ENCODE measurements at places on chromosomes 3 and 15.

- DNase-seq = no peak
Observed at GRCh38 chr15:66863390-66864085, 161.5 kb downstream of the SMAD6 start.

DNA sequence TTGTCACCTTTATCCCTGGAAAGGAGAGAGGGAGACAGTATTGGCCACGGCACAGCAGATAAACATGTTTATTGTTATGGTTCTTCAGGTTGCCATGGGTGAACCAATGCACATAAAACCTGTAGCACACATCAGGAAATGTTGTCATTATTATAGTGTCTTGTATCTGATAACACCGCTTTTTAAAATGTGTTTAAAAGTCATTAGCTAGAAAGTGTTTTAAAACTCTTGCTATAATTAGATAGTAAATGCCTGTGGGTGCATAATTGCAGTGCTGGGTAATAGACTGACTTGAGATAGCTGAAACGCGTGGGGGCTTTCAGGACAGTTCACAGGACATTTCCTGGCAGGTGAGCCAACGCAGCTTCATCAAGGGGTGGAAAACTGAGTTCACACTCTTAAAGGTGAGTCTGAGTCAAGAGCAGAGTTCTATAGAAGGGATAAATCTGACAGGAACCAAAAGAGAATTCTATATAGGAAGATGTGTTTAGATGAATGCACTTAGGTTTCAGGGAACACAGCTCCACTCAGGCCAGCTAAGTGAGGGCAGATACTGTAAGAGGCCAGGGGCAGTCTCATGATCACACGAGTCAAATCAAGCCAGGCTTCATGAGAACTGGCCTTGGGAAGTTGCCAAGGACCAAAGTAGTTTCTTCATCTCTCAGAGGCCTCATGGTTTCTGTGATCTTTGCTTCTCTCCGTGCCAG, 35.6 kb upstream of the PPP4R2 start:
- no peak for DNase-seq

GRCh38 chr3:12886106-12886679, 44.8 kb upstream of the RPL32 start:
- DNase-seq = no peak

DNA sequence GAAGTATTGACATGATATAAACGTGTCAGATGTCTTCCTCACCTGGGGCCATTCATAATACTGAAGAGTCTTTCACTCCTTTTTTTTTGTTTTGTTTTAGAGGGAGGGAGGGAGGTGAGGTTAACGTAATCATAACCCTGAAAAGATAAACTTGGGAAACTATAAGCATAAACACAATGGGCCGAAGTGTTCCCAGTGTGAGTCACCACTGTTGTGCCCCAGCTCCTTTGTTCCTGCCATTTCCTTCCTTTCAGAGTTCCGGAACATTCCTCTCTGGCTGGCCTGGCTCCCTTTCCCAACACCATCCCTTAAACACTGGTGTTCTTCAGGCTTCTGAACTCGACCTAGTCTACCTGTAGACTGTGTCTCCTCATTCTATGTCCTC, 18.6 kb downstream of the PLD1 start:
- DNase-seq = no peak

- DNase-seq = peak; percentile 29
Observed at GRCh38 chr3:136862617-136863322, 762 bp downstream of the NCK1 start.

GRCh38 chr3:183554377-183554776, 1.1 kb downstream of the KLHL6 start:
- DNase-seq = no peak

- DNase-seq = no peak
Observed at GRCh38 chr3:49666592-49666991, 7.6 kb upstream of the APEH start.

DNA sequence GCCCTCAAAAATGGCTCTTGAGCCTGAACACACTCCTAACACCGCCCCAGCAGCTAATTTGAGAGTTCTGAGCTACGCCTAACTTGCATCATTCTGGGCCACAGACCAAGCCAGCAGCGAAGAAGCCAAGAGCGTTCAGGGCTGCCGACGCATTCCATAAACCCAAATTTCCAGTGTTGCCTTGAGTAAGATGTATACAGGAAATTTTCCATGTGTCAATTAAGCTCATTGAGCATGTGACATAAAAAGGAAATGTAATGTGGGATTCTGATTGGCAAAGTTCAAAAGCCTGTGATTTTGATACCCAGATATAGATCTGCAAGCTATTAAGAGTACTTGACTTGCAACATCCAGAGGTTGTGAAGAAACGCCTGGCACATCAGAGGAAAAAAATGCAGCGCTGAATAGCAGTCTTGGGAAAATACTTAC, 148.6 kb upstream of the NR2F2 start:
- DNase-seq = no peak

DNA sequence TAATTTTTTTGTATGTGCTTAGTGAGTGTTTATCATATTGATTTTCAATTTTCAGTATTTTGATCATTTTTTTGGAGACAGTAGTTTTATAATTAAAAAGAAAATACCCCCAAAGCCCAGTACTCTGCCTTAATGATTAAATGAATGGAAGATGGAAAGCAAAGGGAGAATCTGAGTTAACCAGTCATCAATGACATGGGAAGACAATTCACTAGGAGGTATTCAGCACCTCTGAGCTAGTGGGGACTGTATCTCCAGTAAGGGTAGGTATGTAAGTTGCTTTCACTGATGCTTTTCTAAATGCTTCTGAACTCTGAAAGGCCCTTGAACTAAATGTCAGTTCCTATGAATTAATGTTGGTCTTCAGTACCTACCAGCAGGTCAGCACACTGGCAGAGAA, 590.4 kb upstream of the DPPA4 start:
- DNase-seq = no peak

DNA sequence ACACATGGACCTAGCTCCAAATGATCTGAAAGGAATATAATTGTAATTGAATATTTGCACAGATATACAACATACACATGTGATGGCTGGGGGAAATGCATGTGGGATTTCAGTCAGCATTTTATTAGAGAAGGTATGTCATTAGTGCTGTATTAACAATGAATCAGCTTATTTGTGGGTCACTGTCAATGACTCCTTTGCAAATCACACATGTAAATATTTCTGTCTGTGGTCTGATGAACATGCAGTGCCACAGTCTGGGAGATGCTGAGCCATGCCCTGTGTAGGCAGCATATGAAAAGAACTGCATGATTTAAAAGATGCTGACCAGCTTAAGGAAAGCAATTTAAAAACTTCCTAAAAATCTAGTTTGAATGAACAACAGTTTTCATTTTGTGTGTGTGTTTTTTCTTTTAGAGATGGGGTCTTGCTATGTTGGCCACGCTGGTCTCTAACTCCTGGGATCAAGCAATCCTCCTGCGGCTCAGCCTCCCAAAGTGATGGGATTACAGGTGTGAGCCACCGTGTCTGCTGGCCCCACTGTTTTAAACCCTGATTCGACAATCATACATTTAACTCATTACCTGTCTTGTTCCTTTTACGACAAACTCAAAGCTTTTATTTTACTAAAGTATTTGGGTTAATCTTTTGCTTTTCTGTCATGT, 803 bp upstream of the B3GNT5 start:
- DNase-seq = no peak

GRCh38 chr3:155891321-155891720, 20.9 kb downstream of the GMPS start:
- DNase-seq = no peak

DNA sequence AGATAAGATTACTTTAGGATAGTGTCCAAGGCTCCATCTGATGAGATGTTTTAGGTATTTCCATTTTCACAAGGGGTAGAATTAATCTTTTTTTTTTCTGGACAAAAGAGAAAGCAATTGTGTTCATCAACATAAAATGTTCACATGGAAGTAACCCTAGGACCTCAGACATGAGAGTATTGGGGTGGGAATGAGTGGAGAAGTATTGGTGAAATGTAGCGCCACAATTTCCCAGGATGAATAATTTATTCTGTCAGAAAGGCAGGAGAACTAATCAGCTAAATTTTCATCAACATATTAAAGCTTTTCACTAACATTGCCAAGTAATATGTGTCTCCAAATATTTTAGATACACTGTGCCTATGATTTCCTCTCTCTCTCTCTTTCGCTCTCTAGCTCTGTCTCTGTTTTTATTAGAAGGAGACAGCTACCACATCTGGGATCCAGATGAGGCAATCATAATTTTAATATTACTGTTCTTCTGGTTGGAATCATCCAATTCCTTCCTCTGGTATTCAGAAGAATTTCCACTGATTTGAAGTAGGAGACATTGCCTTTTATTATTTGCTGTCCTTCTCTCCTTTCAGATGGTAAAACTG, 21.6 kb upstream of the ZNF280D start:
- no peak for DNase-seq

- no peak for DNase-seq
Observed at GRCh38 chr15:58758141-58758540, 8.6 kb upstream of the ADAM10 start.

DNA sequence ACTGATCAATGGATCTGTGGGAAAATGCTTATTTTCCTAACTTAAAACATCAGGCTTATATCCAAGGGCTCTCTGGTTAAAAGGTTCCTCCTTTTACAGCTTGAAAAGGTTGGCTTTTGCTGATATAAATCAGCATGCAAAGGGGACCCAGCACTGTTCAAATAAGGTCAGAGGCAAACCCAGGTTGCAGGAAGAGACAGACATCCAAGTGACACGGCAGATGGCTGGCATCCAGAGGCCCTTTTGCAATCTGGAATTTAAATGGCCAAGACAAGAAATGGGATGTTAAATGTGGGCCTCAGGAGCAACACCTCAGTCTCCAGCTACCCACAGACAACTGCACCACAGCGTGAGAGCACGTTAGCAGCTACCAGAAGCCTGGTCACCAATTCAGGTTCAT, 6.3 kb downstream of the SH3BP5 start:
- DNase-seq = no peak

GRCh38 chr15:60784483-60785254, 305.7 kb upstream of the ICE2 start:
- DNase-seq = no peak

DNA sequence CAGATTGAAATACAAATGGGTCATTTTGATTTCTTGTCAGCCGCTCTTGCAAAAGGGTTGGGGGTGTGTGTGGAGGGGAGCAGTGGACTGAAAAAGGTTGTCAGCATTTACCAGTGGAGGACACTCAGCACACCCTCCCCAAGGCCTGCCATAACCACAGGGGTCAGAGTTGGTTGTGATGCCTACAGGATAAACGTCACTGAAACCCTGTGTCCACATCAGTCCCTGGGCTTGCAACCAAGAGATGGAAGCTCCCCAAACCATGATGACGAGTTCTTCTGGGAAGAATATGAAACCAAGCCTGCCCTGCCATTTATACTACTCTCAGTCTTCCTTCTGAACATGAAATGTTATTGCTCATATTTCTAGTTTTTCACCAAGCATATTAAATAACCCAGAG, 54.0 kb upstream of the UMPS start:
- DNase-seq = no peak

GRCh38 chr3:58776231-58776630, 109.7 kb upstream of the FAM3D start:
- DNase-seq = no peak

- DNase-seq = no peak
Observed at GRCh38 chr3:183064475-183064874, 34.8 kb downstream of the MCCC1 start.

DNA sequence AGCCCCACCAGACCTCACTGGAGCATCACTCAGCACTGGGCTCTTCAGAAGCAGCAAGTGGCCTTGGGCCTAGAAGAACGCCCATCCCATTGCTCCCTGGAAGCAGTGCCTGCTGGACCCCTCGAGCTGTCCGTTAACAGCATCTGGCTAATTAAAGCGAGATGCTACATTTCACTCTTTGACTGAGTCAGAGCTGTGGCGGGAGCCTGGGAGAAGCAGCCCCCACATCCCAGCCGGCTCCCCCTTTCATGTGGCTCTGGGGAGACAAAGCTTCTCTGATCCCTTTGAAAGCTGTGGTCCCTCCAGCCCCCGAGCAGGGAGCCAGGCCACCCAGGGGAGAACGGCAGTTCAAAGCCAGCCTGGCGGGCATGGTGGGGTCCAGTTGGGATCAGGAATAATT, 103.7 kb downstream of the MEGF11 start:
- DNase-seq = no peak

DNA sequence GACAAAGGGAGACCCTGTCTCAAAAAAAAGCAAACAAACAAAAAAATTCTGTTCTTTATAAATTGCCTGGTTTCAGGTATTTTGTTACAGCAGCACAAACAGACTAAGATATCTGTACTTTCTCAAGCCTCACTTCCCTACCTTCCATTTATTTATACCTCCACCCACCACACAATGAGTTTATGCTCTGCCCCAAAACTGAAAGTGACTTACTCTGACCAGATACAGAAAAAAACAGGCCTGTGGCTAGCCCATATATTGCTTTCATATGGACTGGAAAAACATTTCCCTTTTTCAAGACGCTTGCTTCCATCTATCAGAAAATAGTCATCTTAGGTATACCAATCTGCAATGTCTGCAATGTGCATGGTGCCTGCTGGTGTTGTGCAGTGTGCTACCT, 8.7 kb upstream of the GPD1L start:
- DNase-seq = no peak

GRCh38 chr15:95457520-95457919, 873.0 kb upstream of the NR2F2 start:
- DNase-seq = no peak

DNA sequence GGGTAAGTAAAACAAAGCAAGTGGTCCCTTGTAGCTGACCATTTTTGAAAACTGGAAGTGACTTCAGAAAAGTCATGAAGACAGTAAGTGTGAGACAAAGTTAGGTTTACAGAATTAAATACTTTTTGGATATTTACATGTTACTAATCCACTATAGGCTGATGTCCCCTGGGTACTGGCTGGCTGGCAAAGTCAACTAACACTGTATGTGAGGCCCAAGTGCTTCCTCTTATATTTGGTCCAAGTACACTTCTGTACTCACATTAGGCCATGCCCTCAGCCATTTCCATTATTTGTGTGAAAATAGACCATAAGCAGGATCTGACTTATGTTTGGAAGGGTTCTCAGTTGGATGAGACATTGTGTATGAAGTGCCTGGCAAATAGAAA, 5.5 kb upstream of the LEKR1 start:
- no peak for DNase-seq

GRCh38 chr15:86876387-86876944, 796.8 kb downstream of the AGBL1 start:
- no peak for DNase-seq
